ENCODE measurements at places on chromosomes 6 and 20.
A peak's percentile ranks its signal among the peaks of the same experiment; 100 is the strongest.

DNA sequence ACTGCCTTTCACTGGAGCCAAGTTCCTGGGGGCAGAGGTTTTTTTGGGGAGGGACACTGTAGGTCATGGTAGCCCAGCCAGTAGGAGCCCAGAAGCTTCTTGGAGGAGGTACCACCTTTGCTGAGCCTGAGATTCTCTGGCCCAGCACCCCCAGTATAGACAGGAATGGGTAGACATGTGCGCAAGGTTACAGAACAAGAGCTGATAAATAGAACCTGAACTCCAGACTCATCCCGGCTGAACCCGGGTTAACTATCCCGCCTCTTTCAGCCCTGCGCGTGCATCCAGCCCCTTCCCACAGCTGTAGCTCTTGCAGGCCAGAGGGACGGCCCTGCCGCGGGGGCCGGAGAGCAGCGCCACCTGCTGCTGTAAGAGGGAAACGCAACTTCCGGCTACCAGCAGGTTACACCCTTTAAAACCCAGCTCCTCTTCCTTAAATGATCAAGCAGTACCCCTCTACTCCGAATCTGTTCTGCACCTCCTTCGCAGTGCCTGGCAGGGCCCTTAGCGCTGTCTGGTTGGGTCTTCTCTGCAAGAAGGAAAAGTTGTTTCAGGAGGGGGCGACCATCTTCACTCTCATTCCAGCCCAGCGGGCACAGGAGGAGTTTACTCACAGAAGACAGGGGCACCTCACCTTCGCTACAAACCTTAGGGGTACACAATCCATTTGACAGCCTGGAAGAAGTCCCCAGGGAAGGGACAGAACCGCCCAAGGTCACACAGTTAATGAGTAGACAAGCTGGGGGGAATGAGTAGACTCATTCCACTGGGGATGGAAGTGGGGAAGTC, 7.5 kb downstream of the SRXN1 start:
- DNase-seq, result peak; percentile 50

GRCh38 chr6:84508981-84509380, 255.4 kb downstream of the TBX18 start:
- peak; percentile 48 for DNase-seq

DNA sequence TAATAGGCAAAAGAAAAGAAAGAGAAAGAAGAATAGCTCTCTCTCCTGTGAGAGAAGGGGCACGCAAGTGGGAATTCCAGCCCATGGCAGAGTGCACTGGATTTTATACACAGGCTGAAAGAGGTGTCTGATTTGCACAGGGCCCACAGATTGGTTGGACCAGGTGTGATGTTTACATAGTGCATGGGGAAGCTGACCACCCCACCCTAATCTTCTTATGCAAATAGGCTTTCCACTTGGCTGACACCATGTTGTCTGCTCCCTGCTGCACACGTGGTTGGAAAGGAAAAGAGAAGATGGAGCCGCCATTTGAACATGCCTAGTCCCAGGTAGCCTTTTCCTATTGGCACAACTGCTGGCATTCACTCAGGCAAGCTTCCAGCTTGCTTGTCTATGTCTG, 20.2 kb downstream of the MICA start:
- no peak for DNase-seq

DNA sequence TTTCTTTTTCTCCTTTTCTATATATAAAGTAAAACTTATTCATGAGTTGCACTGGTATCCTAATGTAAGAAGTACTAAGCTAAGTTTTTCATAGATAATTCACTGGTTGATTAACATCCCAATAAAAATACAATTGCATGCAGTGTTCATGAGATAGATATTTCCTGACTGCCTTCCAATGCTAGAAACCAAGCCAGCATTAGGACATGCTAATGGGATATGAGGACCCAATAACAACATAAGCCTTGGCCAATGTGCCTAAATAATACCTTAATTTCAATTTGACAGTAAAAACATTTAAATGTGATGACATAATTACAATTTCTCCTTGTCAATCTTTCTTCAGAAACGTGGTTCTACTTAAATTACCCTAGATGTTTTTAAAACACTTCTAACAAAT, 152.7 kb downstream of the RNGTT start:
- no peak for DNase-seq

DNA sequence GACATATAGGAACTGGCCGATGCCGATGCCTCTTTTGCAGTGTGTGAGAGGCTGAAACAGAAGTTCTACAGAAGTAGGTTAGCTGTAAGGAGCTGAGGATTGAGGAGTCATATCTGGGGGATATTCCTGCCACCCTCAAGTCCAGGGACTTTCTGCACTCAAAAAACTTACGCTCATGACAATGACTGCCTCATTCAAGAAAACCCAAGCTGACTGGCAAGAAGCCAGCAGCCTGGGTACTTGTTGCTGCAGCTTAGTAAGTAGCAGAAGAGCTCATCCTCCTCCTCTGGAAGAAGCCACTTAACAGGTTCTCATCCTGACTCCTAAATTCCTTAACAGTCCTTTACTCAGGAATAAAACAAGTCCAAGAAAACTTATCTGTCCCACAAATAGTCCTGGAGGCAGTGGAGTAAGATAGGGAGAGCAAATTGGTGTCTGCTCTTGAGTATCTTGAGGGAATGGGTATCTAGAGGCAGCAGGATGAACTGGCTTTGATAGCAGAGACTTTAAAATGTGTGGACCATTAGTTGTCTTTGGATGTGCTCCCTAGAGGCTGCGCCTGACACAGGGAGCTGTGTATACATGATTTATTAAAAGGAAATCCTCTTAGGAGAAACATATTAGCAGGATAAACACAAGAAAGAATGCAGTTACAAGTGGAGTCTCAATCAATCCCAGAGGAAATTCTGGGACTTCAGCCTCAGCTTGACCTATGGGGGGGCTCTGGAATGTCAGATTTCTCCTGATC, 7.4 kb downstream of the CALHM5 start:
- DNase-seq, result no peak

GRCh38 chr20:57514273-57514751, 10.6 kb downstream of the CTCFL start:
- DNase-seq, result peak; percentile 63

GRCh38 chr6:131130554-131130940, 4.7 kb upstream of the AKAP7 start:
- DNase-seq, result no peak
